Vagina (tissue), 2 donors: ENCODE measurements at places on chromosomes 12 and 14.

DNA sequence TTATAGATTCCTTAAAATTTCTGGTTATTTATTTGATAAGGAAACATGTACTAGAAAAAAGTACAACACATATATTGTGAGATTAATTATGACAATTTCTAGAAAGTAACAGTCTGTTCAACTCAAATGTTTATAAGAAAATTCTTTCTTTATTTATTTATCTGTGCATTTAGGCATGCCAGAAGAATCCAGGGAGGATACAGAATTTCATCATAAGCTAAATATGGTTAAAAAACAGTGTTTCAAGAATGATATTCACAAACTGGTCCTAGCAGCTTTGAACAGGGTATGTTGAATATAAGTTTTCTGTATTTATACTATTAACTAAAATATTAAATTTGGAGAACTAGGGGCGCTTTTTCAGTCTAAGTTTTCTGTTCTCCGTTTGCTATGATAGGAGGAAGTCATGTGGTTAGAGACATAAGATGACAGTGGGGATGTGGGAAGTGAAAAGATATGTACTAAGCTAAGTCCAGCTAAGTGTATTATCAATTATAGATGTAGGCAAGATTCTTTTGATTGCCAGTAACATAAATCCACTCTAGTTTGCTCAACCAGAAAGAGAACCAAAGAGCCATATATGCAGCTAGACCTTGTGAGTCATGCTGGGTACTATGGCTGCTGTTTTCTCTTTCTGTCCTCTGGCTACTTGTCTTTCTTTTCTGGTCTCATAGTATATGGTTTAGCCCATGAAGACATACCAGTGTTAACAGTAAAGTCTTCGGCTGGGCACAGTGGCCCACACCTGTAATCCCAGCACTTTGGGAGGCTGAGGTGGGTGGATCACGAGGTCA is 39.0 kb downstream of the LRRK2 start:
- no peak for DNase-seq

- DNase-seq = no peak
Observed at GRCh38 chr14:22974530-22975313, 7.6 kb downstream of the AJUBA start.

GRCh38 chr12:93886533-93887511 is 209.6 kb downstream of the CRADD start:
- no peak for DNase-seq

- DNase-seq = no peak
Observed at GRCh38 chr14:94062344-94062940, 18.6 kb downstream of the DDX24 start.

DNA sequence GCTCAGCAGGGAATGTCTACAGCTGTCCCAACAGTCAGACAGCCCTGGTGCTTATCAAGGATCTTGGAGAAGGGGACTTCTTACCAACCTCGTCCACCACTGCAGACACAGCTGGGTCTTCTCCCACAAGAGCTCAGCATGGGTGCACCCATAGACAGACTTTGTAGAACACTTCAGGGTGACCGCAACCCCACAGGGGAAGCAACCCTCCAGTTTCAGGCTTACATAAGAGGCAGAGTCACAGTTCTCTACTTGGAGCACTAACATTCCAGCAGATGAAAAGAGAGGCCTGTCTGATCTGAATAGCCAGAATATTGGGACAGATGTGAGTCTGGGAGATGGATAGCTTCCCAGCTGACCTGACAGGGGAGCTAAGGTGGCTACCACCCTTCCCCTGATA is 3.5 kb upstream of the CLEC1A start:
- DNase-seq = no peak

DNA sequence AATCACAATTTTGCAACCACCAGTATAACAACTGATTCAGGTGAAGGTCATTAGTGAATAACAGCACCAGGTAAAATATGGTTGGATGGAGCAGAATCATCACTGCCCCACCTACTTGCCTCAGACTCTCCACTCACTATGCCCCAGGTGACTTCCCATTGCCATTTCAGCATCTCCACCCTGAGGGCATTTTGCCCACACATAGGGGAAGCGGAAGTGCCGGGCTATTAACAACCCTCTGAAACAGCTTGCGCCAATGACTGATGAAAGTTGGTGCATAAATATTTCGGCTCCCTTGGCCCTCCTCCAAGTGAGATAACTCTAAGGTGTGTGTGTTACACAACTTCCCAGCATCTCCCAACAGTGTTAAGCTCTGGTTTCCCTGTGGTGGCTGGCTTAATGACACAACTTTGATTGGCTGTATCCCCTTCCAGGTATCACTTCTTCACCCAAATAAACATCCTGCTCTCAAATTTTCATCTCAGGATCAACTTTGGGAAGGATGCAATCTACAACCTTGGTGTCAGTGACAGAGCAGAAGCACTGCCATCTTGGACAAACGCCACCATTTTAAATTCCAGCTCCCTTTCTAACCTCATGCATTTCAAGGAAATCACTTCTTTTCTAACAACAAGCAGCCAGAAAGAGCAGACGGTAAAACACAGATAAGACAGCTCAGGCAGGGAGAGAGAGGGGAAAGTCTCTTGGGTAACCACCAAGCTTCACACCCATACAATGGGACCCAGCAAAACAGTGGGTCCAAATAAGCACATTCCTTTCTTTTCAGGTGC is 73.6 kb upstream of the PPP2R5C start:
- no peak for DNase-seq

DNA sequence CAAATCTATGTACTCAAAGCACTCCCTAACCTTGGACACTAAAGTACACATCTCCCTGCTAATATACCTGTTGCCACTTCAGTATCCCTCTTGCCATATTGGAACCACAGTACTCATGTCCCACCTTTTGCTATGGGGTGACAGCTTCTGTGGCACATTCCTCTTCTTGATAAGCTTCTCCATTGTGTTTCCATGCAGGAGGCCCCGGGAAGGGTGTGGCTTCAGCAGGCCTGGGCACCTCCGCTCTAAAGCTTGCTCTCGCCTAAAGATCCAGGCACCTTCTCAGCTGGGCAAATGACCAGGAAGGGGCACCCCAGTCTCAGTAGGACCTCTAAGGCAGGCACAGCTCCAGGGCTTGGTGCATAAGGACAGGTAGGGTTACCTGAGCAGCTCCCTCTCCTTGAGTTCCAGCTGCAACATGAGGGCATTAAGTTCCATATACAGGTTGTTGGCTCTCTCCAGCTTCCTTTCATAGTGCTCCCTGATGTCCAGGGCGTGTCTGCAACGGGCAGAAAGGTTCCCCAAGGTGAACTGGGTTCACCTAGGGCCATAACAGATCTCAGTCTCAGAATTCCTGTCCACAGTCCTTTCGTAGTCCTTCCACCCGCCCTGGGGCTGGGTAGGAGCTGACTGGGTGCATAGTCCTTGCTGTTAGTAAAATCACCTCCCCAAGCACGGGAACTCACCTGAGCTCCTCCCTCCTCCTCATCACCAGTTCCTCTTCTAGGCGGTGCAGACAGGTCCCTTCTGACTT is 15.9 kb downstream of the MAP3K12 start:
- no peak for DNase-seq

GRCh38 chr14:32950584-32950983 is 11.9 kb downstream of the NPAS3 start:
- no peak for DNase-seq

DNA sequence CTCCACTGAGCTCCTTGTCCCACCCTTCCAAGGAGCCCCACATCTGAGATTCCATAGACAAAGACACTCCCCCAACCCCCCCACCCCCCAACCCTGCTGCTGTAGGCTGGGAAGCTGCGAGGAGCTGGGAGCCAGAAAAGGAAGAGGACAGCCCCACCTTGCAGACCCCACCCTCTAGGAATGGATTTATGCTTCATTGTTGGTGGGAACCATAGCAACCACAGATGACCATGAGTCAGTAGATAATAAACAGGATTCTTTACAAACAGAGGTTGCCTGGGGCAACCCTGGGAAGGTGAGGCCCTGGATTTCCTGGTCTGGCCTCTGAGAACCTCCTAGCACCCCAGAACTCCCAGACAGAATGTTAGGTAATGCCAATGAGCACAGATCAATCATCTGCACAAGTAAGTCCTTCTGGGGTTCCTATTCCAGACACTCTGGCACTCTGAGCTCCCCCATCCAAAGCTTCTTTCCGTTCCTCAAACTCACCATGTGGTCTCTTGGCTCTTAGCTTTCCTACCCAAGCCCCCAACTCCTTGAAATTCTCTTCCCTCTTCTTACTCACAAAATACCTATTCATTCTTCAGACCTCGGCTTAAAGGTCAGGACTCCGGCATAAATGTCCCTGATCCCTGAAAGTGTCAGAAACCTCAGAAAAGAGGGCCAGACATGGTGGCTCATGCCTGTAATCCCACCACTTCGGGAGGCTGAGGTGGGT is 15.2 kb upstream of the PLEKHG6 start:
- no peak for DNase-seq

- no peak for DNase-seq
Observed at GRCh38 chr12:24977060-24977459, 28.2 kb upstream of the BCAT1 start.

DNA sequence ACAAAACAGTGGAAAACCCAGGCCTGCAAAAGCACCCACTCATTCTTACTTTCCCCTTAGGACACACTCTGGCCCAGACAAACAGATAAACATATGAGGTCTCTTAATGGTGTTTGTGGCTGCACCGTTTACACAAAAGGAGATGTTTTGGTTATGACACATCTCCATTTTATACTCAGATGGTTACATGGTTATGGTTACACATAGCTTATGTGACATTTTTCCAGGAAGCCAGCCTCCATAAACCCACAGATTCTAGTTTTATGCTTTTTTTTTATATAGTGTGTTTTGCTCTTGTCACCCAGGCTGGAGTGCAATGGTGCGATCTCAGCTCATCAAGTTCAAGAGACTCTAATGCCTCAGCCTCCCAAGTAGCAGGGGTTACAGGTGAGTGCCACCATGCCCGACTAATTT is 3.5 kb upstream of the KLRD1 start:
- DNase-seq = no peak

GRCh38 chr14:61700104-61700886 is 5.0 kb downstream of the HIF1A start:
- no peak for DNase-seq

- DNase-seq = no peak
Observed at GRCh38 chr14:101947577-101947903, 16.8 kb upstream of the DYNC1H1 start.

DNA sequence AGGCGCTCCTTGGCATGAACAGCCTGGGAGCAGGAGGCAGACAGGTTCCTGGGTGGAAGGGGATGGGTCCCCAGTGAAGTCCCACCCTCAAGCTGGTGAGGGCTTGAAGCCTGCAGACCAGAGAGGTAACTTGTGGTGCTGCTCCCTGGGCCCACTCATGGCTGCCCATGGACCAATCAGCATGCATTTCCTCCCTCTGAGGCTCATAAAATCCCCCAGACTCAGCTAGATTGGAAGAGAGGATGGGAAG is 50.2 kb downstream of the A2M start:
- DNase-seq = no peak

- no peak for DNase-seq
Observed at GRCh38 chr14:34098985-34099349, 148.1 kb upstream of the EGLN3 start.

GRCh38 chr14:91280129-91280528 is 35.6 kb upstream of the GPR68 start:
- no peak for DNase-seq

- DNase-seq = peak; percentile 58
Observed at GRCh38 chr14:68271913-68272391, 452.4 kb downstream of the RAD51B start.

GRCh38 chr12:65756267-65756666 is 68.0 kb upstream of the HMGA2 start:
- DNase-seq = no peak

DNA sequence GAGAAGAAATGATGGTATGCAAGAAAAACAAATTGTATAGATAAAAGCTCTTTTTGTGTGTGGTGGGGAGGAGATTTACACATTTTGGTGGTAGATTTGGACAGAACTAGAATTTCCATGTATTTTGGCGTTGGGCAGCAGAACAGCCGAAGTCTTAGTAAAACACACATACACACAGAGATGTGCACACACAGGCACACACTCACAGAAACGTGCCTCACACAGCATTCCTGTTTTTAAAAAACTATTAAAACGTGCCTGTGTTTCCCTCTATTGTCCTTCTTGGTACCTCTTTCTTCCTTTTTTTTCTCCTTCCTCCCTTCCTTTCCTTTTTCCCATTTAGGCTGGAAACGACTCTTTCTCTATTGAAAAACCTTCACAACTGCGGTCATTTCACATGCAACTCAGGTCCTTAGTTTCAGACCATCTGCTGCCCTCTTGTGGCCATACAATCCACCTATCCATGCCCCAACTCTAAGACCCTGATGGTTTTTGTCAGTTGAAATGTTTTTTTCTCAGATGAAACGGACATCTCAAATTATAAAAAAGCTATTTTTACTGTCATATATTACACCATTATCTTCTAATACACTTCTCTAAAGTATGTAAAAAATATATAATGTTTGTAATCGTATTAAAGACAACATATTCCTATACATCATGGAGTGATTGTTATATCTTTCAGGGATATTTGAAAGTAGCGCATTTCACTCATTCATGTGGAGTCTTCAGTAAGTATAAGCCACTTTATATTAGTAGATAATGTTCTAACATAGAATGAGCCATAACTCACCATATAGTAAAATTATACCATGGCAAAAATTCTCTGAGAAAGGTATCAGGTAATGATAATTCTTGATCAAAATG is 386.7 kb upstream of the NOVA1 start:
- no peak for DNase-seq

DNA sequence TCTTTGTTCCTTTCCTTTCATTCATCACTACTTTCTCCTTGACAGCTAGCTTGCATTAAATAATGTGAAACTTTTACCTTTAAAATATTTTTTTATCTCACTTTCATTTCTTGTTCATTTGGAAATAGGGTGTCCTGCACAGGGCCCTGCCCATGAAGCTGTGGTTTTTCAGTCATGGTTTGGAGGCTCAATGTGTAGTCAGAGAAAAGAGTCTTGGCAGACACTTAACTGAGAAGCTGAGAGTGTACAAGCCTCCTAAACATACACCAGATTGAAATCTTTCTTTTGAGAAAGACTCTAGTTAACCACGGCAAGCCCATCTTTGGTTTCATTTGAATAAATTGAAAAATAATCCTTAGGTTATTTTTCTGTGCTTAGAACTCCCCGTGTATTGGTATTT is 74.2 kb downstream of the KICS2 start:
- DNase-seq = no peak

GRCh38 chr12:115306380-115306779 is 622.4 kb upstream of the TBX3 start:
- no peak for DNase-seq

GRCh38 chr12:119694111-119694510 is 26.2 kb downstream of the PRKAB1 start:
- no peak for DNase-seq

GRCh38 chr12:121448771-121449315 is 48.9 kb downstream of the RNF34 start:
- DNase-seq = no peak

DNA sequence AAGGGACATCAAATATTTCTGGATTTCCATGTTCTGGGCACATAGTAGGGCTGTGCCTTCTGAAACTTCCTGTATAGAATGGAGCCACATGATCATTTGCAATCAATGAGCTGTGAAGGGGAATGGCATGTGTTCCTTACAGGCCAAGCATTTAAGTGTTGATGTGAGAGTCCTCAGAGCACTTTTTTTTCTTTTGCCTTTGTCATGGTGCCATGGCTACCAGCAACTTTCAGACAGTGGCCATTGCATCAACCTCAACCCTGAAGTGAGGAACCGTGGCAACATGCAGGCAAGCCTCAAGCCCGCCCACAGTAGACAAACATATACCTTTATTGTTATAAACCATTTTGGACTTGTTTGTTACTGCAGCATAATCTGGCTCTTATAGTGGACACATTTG is 948.1 kb downstream of the NRXN3 start:
- no peak for DNase-seq
